Stimulated activated naive B cell treated with anti-CD40 and anti-IgM and Interleukin-4, amounts not matched to agents 10 μg/mL and 1 μg/mL and 100 μg/mL, for 72 hours (primary cell): ENCODE measurements at places on chromosomes 6 and 20.

DNA sequence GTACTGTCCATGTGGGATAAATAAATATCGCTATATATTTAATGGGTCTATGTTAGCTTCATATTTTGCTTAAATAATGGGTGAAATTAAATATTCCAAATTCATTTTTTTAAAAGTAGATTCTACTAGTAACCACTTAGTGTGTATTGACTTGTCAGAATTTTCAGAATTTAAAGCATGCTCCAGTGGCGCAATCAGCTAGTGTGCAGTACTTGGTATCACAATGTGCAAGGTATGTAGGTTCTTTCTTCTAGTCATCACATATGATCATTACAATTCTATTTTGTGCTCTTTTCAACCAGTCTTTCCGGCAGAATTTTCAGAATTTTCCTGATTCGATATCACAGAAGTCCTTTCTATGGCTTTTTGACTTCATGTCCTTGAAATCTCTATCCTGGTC is 32.6 kb downstream of the PDE7B start:
- no peak overlapping the region for H3K4me3 ChIP-seq
- no peak for DNase-seq

GRCh38 chr20:59374261-59374660 is 73.8 kb downstream of the EDN3 start:
- H3K4me3 ChIP-seq: no peak overlapping the region
- no peaks in the 10 kb centered on the region for H3K4me1 ChIP-seq
- DNase-seq: no peak
- H3K36me3 ChIP-seq: no peaks in the 10 kb centered on the region

GRCh38 chr20:21395051-21395665 is 2.2 kb downstream of the NKX2-4 start:
- peaks cover 14% of the 10 kb centered on the region for H3K4me1 ChIP-seq
- no peak overlapping the region for H3K4me3 ChIP-seq
- H3K27me3 ChIP-seq: peaks cover 43% of the 10 kb centered on the region

DNA sequence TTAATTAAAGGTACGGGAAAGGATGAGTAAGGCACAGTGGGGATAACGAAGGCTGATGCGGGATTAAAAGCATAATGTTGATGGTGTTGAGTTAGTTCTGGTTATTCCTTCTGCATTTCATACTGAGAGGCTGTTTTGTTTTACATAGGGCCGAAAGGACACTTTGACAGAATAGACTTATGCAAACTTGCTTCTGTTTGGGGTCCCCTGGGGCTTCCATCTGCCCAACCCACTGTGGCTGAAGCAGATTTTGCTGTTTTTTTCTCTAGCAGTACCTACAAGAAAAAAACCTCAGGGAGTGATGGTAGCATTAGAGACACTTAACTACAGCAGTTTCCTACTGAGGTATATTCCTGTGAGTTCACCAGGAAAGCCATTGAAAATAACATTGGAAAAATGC is 136.1 kb upstream of the SUPT3H start:
- H3K27me3 ChIP-seq: no peaks in the 10 kb centered on the region
- H3K27ac ChIP-seq: no peak overlapping the region
- no peaks in the 10 kb centered on the region for H3K36me3 ChIP-seq
- no peak for DNase-seq

DNA sequence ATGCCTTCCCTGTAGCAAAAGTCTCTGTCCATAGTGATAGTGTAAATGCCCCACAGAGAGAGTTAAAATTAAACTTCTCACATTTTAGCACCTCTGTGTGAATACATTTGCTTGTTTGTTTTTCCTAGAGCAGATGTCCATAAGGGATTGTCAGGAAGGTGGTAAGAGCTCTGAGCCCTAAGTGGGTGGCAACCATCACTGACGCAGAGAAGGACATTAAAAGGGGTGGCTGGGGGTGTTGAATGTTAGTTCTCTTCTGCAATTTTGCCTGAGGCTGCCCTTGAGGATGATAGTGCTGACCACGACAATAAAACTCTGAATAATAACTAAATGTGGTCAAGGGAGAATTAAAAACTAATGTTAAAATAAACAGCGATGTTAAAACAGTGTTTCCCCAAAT is 174.3 kb upstream of the ID4 start:
- H3K27ac ChIP-seq: no peak overlapping the region
- H3K36me3 ChIP-seq: no peaks in the 10 kb centered on the region
- H3K4me3 ChIP-seq: no peak overlapping the region
- H3K27me3 ChIP-seq: no peaks in the 10 kb centered on the region
- no peaks in the 10 kb centered on the region for H3K4me1 ChIP-seq

GRCh38 chr6:16397623-16398022 is 159.2 kb downstream of the GMPR start:
- H3K27me3 ChIP-seq: peaks cover 5% of the 10 kb centered on the region
- no peaks in the 10 kb centered on the region for H3K4me1 ChIP-seq
- DNase-seq: no peak
- no peak overlapping the region for H3K27ac ChIP-seq
